Colonic mucosa (tissue), 4 donors: ENCODE measurements at places on chromosomes 4 and X.

GRCh38 chrX:154366666-154367055 is 7.8 kb downstream of the FLNA start:
- no peak for DNase-seq

DNA sequence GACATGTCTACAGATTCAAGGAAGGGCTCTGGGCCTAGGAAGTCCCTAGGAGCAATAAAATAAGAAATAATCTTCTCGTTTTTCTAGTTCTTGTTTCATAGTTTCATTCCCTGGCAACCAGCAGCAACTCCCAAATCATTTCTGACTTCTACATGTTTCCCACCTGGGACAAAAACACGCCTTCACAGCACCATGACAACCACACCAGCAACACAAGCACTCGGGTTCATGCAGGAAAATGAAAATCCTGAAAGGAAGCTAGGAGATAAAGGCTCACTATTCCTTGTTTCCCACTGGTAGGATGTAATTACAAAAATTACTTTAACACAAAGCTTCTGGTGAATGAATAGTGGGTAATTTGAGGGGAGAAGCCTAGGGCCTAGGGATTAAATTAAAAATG is 158.9 kb downstream of the ADAMTS3 start:
- DNase-seq: no peak

- no peak for DNase-seq
These were observed 435.5 kb downstream of the NKX6-1 start for GRCh38 chr4:84063619-84064018.

GRCh38 chr4:155929833-155930232 is 23.8 kb downstream of the CTSO start:
- no peak for DNase-seq

DNA sequence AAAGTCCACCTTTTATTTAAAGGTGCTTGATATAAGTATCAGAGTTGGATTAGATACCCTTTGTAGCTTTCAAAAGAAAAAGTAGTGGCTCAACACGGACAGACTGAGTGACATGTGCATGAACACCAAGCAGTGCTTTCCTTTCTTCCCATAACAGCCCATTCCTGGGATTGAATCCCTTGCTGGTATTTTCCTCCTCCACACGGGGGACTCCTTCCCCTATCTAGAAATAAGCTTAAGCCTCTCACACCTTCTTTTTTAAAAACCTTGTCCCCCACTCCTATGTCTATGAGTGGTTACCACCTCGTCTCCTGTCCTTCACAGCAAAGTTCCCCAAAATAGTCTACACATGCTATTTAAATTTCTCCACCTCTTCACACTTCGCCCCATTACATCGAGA is 5.1 kb downstream of the AP1S2 start:
- no peak for DNase-seq

DNA sequence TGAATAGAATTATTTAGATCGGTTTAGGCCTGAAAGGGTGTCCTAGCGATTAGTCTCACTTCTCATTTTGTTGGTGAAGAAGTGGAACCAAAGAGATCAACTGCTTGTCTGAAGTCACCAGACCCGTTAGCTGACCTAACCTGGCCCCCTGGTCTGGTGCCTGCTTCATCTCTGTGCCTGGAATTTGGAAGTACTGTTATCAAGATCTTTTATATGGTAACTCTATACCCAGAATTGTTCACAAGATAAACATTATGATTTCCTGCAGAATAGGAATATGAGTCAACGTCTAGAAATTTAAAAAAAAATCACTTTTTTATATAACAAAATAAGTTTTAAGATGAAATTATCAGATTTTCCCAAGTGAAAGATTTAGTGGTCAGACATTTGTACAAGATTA is 37.2 kb downstream of the LRP2BP start:
- DNase-seq: no peak

GRCh38 chrX:108557580-108557979 is 117.9 kb downstream of the COL4A5 start:
- no peak for DNase-seq

- no peak for DNase-seq
These were observed 54.8 kb downstream of the APLN start for GRCh38 chrX:129599996-129600395.

DNA sequence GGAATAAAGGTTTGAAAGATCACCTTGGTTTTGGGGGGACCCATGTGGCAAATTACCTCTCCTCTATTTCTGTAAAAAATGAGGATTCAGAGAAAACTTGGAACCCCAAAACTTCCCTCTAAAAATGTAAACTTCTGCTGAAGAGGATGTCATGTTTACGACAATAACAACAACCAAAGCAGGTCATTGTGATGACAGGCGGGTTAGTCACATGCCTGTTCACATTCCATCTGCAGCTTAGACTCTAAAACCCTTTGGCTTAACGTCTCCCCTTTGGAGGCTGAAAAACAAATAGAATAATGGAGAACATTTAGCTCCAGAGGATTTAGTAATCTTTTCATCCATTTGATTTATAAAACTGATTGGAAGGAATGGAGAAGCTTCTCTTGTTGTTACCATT is 75.0 kb upstream of the FAM9C start:
- DNase-seq: no peak

GRCh38 chrX:13755254-13755653 is 20.7 kb downstream of the OFD1 start:
- no peak for DNase-seq

DNA sequence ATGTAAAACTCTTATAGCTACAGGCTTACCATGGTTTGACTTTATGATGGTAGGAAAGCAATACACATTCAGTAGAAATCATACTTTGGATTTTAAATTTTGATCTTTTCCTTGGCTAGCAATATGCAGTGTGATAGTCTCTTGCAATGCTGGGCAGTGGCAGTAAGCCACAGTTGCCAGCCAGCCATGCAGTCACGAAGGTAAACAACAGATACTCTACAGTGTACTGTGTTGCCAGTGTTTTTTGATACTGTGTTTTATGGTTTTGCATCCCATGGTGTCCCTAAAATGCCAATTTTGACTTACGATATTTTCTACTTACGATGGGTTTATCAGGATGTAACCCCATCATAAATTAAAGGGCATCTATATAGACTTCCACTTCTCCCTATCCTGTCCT is 24.8 kb upstream of the KLF3 start:
- DNase-seq: no peak

GRCh38 chr4:112813790-112814189 is 176.8 kb downstream of the LARP7 start:
- no peak for DNase-seq

- DNase-seq: no peak
These were observed 18.8 kb downstream of the FRYL start for GRCh38 chr4:48761286-48761685.

DNA sequence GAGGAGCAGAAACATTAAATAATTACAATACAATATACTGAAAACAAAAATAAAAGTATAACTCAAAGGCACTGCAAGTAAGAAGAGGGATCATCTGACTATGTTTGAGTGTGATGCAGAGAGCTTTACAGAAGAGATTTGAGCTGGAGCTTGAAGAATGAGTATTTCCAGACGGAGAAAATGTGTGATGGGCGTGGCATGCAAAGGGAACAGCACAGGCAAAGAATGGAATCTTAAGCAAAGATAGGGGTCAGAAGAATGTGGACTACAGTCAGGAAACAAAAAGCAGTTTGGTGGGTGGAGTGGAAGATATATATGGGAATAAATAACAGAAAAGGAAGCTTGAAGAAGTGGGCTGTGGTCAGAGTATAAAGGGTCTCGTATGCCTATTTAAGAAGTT is 45.5 kb downstream of the OPHN1 start:
- DNase-seq: no peak

DNA sequence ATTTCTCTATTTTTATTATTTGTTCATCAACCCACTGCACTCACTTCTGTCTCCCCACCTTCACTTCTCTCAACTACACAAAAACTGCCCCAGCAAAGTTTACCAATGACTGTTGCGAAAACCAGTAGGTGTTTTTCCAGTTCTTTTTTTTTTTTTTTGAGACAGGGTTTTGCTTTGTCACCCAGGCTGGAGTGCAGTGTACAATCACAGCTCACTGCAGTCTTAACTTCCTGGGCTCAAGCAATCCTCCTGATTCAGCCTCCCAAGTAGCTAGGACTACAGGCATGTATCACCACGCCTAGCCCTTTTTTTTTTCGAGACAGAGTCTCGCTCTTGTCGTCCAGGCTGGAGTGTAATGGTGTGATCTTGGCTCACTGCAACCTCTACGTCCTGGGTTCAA is 24.1 kb upstream of the HPRT1 start:
- DNase-seq: no peak

DNA sequence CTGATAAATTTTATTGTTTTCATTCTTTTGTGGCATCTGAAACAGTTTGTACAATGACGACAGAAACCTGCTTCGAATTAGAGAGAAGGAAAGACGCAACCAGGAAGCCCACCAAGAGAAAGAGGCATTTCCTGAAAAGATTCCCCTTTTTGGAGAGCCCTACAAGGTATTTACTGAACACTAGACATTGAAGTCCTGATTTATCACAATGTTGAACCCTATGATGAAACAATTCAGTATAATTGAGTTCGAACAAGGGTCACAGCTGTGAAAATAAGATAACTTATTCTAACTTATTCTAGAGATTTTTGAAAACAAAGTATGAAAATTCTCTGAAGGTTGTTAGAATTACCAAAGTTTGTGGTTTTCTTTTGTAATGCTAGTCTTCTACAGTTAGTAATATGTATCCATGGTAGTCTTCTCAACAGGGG is 111.3 kb downstream of the AFF1 start:
- no peak for DNase-seq

DNA sequence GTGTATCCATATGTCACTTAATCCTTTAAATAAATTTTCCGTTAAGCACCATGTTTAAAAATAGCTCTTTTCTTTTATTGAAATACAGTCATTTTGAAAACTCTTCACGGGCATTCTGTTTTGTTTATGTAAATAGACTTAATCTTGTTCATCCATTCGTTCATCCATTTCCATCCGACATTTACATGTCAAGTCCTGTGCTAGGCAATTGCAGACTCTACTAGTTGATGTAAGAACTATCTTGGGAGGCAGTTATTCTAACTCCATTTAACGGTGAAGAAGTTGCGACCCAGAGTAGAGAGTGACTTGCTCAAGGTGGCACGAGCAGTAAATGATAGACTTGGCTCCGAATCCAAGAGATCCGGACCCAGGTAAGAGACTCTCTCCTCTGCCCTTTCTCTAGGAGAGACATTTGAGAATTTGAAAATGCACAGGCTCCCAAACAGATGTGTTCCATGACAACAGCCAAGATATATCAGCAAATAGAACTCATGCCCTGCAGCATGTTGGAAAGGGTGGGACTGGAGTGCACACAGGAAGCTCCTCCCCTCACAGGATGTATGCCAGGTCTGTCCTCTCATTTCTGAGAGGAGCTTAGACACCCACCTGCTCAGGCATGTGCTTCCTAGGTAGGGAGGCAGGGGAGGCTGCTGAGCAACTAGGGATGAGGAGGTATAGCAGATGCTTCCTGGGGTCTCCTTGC is 64.5 kb downstream of the DRD5 start:
- DNase-seq: no peak

- no peak for DNase-seq
These were observed 28.2 kb downstream of the ANKRD50 start for GRCh38 chr4:124684301-124684700.

- DNase-seq: no peak
These were observed 170.3 kb downstream of the MOSPD2 start for GRCh38 chrX:15043538-15043937.

- no peak for DNase-seq
These were observed 281.3 kb downstream of the FRMPD4 start for GRCh38 chrX:12419591-12419990.

- no peak for DNase-seq
These were observed 122.3 kb downstream of the VCX3B start for GRCh38 chrX:8586953-8587352.

DNA sequence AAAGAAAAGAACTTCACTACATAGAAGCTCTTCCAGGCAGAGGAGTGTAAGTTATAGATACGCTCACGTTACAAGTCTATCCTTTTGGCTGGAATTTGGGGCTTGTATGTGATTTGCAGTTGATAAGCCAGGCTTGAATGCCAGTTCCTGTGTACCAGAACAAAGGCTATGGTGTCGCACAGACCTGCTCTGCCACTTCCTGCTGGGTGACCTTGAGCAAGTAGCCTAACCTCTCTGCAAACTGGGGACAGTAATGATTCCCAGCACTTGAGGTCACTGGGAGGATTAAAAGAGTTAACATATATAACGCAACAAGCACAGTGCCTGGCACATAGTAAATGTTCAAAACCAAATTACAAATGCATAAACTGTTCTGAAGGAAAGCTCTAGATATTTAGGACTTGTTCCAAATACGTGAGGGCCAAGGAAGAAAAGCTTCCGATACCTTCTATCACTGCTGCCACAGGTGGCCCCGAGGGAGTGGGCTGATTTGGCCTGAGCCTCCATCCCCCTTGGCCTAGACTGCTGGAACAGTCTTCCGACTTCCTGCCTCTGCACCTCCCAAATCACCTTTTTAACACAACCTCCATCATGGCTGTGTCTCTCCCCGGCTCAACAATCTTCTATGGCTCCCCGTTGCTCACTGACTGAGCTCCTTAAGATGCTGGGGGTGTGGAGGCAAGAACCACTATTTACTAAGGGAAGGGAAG is 1.3 kb upstream of the SOWAHD start:
- DNase-seq: no peak

DNA sequence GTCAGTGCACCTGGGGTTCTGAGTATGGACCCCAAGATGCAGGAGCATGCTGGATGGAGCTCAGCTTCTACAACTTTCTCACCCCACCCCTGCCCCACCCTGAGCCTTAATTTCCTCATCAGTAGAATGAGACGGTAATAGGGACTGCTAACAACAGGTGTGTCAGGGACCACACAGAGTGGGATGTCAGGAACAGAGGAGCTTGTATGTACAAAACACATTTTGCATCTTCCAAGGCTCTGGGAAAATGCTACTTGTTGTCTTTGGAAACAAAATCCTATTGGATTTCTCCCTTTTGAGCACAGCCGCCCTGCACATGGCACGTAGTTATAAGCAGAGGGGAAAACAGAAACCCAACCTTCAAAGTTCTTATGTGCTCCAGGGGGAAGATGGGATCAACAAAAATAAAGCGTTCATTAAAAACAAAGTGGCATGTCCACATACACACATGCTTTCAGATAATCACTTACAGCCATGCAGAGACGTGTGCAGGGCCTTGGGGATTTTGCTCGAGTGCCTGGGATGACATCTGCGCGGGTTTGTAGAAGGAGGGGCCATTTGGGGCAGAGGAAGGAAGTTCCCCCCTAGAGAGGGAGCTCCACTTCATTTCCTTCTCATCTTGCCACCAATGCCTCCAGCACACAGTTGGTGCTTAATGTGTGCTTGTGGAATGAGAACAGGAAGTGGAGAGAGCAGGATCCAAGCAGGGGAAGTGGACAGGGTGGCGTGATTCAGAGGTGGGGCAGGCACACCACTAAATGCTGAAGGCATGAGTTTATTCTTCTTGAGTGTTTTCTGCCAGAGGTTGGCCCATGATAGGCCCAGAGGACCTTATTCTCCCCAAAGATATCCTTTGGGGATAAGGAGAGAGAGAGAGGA is 138.9 kb downstream of the SMIM20 start:
- no peak for DNase-seq

DNA sequence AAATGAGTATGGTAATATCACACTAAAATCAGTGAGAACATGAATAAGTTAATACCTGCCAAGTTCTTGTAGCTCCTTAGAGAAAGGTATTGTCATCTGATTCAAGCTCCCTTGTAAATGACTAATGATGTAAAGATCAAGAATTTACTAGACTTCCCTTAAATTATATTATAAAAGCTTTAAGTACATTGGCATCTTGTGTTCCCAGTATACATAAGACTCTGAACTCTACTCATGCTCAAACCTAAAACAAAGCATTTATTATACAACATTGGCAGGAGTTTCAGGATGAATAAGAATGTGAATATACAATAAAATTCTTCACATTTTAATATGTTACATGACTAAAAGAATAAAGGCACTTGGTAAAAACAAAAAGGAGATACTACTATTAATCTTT is 126.8 kb upstream of the UNC5C start:
- DNase-seq: no peak

GRCh38 chrX:41394293-41394692 is 52.9 kb upstream of the NYX start:
- no peak for DNase-seq
